Hematopoietic multipotent progenitor cell (in vitro differentiated cells): ENCODE measurements at places on chromosomes 3 and 15.

- peak; percentile 17 for DNase-seq
These were observed 612 bp downstream of the APPL1 start for GRCh38 chr3:57227930-57228751.

- DNase-seq, result no peak
These were observed 7.4 kb downstream of the LRRC58 start for GRCh38 chr3:120341658-120342346.

GRCh38 chr15:100189849-100190248 is 151.9 kb downstream of the ADAMTS17 start:
- DNase-seq, result no peak

DNA sequence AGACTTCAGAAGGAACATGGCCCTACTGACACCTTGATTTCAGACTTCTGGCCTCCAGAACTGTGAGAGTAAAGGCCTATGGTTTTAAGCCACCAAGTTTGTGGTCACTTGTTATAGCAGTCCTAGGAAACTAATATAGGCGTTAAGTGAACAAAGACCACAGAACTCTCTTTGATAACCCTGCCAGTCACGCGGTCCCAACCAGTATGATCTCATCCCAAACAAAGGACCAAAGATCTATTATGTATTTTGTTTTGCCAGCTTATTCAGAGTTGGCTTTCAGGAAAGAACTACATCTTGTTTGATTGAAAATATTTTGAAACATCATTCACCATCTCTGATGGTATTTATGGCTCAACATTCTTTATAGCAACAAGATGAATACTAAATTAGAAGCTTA is 294.4 kb upstream of the SLCO3A1 start:
- no peak for DNase-seq

GRCh38 chr15:67405208-67406191 is 115.4 kb upstream of the C15orf61 start:
- DNase-seq, result no peak
